ENCODE measurements at places on chromosomes 12 and 14.

DNA sequence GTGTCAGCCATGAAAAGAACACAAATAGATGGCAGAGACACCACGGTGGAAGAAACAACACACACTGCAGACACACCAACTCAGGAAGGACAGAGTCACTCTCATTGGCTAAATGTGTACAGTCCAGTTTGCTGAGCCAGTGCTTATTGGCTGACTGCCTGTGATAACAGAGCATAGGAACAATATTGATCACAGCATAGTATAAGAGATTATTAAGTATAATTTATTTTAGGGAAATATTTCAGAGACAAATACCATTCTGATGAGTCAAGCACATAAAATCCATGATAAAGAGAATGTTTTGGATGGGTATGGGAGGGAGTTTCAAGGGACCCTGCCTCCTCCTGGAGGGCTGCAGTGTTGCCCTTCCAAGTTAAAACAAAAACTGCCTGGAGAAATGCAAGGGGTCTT lies 50.9 kb downstream of the BTG1 start:
- DNase-seq, result no peak

- peak; percentile 80 for DNase-seq
Measured at GRCh38 chr12:47717443-47718193, 7.7 kb downstream of the ENDOU start.

GRCh38 chr14:43204816-43205215 lies 1302.3 kb downstream of the FSCB start:
- no peak for DNase-seq

DNA sequence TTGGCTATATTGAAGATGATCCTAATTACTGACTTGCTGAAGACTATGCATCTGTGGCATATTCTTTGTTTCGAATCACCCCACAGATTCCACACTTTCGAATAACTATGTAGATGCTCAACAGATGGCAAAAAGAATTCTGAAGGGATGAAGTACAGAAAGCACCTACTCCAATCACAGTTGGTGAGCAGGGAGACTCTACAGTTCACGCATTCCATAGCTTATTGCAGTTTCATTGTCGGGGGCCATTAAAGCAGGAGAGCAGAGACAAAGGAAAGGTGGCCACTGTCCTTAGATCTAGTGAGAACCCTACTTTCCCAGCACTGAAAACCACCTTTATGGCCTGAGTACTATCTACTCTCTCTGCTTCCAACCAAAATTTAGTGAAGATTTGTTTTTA lies 191.9 kb downstream of the STXBP6 start:
- DNase-seq, result no peak

DNA sequence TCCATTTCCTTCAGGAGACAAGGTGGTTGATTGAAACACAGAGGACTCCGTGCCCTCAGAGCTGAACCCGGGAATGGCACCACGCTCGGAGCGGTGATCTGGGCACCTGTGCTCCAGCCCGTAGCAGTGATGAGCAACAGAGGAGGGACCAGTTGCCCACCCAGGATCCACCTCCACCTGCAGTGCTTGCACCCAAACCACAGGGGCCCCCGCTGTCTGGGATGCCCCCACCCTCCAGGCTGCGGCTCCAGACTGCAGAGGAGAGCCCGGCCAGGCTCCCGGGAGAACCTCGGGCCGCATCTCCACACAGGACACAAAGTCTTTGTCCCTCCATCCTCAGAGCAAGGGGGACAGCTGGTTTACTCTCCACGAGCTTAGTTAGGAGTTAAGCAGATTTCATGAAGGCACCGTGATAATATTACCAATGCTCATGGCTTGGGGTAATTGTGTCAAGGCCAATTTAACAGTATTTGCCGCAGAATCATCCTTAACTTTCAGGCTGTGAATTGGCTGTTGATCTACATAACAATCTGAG lies 100.6 kb downstream of the TNFAIP2 start:
- DNase-seq, result no peak

DNA sequence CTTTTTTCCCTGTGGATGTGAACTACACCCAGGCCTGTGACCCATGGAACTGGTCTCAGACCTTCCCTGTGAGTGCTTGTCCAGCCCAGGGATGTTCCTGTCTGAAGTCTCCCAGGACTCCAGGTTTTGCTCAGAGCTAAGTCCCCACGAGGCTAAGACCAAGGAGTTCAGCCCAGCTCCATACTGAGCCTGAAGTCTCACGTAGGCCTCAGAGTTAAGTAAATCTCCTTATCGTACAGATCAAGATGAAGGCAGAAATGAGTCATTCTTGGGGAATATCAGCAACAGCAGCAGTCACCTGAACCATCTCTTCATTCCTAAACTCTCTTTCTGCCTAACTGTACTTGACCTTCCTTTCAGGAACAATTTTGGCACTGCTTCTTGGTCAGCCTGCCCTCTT lies 139.8 kb downstream of the ANO6 start:
- DNase-seq, result no peak

- peak; percentile 15 for DNase-seq
Measured at GRCh38 chr12:62632411-62632918, 165.8 kb downstream of the MON2 start.

GRCh38 chr14:73745571-73746519 lies 31.7 kb upstream of the PNMA1 start:
- no peak for DNase-seq

- no peak for DNase-seq
Measured at GRCh38 chr14:102131741-102132140, 8.0 kb upstream of the WDR20 start.

DNA sequence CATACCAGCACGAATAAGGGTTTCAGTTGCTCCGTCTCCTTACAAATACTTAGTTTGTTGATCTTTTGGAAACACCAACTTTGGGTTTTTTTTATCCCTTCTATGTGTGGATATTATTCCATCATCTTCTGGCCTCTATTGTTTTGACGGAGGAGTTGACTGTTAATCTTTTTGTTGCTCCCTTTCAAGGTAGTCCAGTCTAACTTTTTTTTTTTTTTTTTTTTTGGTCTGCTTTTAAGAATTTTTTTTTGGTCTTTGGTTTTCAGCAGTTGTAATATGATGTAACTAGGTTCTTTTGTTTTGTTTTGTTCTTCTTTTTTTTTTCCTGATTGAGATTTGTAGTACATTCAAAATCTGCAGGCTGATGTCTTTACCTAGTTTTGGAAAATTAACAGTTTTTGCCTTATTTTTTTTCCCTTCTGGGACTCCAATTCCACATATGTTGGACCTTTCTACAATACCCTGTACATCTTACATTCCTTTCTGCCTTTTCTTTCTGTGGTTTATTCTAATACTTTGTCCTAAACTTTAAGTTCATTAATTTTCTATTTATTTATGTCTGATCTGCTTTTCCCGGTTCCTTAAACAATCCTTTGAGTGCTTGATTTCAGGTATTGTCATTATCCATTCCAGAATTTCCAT lies 54.9 kb downstream of the DNAH10 start:
- DNase-seq, result no peak

DNA sequence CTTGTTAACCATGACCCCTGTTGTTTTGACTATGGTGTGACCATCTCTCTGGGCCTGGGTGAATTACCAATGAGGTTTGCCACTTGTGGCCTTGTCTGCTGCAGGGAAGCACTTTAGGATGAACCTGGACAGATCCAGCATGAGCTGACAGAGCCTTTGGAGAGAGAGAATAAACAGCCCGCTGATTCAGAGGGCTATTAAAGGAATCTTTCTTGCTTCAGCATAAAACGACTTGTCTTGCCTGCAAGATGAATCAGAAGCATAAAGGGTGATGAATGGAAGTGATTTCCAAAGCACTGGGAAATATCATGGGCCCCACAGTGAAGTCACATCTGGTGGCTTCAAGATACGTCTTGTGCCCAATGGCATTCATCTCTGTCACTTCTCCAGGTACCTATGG lies 69.0 kb upstream of the WSCD2 start:
- DNase-seq, result no peak

- DNase-seq, result no peak
Measured at GRCh38 chr14:81801921-81802320, 268.3 kb upstream of the SEL1L start.

DNA sequence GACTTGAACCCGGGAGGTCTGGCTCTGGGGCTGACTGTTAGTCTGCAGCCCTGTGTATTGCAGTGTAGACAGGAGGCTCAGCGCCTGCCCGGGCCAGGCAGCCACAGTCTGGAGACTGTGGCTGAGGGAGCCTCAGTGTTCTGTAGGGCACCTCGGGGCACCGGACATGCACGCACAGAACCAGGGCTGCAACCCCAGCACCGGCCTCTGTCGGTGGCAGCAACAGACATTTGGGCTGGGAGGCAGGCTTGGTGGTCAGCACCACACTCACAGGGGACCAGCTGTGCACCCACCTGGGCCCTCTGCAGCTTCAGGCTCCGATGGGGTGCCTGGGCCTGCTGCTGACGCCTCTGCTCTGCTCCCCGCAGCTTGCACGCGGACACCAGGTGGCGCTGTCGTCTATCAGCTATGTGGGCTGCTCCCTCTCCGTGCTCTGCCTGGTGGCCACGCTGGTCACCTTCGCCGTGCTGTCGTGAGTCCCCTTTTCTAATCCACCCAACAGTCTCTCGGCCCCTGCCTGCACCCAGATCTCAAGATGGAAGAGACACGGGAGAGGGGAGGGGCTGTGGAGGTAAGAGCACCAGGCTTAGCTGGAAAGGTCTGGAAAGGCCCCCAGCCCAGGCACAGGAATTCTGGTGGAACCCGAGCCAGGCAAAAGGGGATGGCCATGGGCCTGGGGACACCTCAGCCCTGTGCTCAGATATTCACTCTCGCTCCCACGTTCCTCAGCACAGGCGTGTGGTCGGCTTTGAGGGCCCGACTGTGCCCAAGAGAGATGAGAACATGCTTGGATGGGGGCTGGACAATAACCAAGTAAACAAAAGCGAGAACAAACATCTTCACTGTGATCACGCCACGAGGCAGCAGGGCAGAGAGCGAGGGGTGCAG lies 151.0 kb downstream of the ADGRD1 start:
- peak; percentile 91 for DNase-seq

GRCh38 chr14:52241087-52241793 lies 26.3 kb upstream of the PTGDR start:
- DNase-seq, result peak; percentile 36

- DNase-seq, result no peak
Measured at GRCh38 chr12:106078358-106079010, 60.3 kb downstream of the NUAK1 start.

DNA sequence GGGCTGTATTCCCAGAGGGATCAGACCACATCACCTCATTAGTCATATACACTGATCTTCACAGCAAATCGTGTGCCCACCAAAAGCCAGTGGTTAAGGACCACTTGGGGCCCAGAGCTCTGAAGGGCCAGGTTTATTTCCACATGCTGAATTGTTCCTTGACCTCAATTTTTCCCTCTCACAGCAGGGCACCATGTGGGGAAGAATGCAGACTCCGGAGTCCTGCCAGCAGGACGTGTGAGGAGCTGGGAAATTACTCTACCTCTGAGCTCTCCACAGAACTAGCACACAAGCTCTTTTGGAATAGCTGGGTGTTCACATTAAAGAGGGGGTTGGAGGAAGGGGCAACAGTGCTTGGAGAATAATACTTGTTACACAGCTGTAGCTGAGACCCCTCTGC lies 57.6 kb upstream of the SEL1L start:
- DNase-seq, result no peak

DNA sequence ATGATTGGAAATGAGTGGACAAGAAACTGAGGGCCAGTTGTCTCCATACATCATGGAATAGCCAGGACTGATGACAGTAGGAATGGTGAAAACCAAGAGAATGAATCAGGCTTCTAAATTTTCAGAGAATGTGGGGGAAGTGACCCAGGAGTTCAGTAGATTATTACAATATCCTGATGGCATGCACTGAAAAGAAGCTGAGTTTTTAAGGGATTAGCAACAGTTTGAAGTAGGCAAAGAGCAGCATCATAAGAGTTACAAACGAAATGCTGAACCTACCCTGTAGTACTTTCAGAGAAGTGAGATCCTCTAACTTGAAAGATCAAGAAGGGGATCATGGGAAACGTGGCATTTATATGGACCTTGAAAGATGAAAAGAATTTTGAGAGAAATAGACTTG lies 13.2 kb downstream of the SLC2A14 start:
- DNase-seq, result no peak

- DNase-seq, result no peak
Measured at GRCh38 chr14:42000450-42000849, 393.8 kb downstream of the LRFN5 start.

- peak; percentile 41 for DNase-seq
Measured at GRCh38 chr12:98725476-98726247, 80.6 kb downstream of the APAF1 start.

GRCh38 chr12:127570793-127571360 lies 696.1 kb upstream of the TMEM132C start:
- DNase-seq, result no peak

DNA sequence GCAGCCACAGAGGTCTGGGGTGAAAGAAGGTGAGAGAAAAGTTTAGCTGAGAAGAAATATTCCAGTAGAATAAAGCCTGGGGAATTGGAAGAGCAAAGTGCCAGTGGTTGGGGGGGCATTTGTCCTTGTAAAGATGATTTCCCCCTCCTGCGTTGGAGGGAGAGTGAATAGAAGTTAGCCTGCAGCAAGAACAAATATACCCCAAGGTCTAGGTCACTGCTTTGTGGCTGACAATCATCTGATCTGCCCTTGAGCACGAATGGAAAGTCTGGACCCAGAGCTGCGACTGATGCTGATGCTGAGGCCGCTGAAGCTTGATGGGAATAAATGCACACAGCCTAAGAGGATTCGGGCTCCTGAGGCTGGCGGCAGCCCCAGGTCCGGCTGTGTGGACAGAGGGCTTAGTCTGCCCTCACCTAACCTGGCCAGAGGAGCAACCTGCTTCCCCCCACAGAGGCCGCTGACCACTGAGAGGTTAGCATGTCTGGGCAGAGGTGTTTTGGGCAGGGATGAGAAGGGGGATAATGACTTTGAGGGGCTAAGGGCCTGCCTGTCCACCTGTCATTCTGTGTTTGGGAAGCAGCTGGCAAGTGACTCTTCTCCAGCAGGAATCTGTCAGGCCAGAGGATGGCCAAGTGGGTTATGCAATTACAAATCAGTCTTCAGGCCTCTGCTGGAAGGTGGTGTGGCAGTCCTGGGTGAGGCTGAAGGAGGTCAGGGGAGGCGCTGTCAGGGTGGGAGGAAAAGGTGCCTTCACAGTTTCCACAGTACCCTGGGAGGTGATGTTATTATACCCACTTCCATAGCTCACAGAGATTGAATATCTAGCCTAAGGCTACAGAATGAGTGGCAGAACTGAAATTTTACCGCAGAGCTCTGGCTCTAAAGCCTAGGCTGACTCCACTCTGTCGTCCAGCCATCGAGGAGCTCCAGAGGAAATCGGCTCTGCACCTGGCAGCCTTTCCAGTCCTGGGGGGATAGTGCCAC lies 11.7 kb downstream of the TUBA1C start:
- no peak for DNase-seq

GRCh38 chr14:77475432-77476115 lies 17.7 kb downstream of the AHSA1 start:
- no peak for DNase-seq
